RPMI8226 (cell line): ENCODE measurements at places on chromosomes 6 and 20.

- no peak for DNase-seq
Measured at GRCh38 chr6:79704200-79704599, 73.1 kb downstream of the SH3BGRL2 start.

- DNase-seq, result no peak
Measured at GRCh38 chr20:34537651-34538050, 20.9 kb upstream of the MAP1LC3A start.

DNA sequence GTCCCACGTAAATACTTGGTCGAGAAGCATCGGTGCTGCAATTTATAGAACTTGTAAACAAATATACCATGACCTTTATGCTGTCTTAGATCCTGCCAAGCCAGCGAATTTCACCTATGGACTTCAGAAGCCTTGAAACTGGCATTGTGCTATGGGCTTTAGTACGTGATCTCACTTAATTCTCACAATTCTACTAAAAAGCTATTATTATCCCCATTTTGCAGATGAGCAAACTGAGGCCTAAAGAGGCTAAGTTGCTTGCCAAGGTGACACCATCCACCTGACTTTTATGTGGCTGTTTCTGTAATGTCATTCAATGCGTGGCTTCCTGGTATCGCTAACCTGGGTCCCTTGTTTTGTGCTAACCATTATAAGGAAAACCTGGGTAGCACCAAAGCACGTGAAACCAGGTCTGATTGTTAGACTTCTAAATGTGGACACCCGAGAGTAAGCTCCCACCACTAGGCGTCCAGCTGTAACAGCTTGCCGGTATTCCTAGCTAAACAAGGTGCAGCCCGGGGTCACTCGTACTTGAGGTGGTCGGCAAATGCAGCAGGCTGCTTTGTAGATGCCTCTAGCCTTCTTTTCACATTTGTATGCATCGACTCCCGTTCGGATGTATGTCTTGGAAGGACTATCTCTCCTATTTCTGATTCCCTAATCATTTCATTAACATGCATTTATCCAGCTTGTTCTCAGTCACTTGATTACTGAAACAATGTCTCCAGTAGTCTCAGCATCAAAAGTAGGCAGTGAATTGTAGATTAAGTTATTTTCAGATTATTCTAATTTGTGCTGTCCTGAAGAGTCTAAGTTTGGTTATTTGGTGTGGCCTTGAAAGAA, 1.1 kb downstream of the SYNJ2 start:
- DNase-seq, result peak; percentile 63

DNA sequence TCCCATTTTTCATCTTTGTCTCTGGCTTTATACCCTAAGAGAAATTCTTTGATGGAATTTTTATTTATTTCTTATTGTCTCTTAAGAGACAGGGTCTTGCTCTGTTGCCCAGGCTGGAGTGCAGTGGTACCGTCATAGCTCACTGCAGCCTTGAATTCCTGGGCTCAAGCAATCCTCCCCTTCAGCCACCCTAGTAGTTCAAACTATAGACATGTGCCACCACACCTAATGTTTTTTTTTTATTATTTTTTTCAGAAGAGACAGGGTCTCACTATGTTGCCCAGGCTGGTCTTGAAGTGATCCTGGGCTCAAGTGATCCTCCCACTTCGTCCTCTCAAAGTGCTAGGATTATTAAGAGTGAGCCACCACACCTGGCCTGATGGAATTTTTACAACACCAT, 40.5 kb downstream of the FKBP5 start:
- no peak for DNase-seq

DNA sequence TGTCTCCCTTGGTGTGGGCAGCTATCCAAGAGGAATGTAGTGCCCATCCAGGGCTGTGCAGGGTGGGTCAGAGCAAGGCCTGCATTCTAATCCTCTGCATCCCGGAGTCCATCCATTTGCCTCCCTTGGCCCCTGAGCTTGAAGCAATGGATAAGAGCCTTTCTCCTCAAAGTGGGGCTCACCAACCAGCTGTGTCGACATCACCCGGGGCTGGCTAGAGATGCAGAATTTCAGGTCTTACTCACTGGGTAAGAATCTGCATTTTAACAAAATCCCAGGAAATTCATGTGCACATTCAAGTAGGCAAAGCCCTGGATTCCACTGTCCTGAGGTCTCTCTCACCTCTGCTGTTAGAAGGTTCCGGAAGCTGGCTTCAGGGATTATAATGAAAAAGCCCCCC, 95.3 kb downstream of the MDGA1 start:
- no peak for DNase-seq

DNA sequence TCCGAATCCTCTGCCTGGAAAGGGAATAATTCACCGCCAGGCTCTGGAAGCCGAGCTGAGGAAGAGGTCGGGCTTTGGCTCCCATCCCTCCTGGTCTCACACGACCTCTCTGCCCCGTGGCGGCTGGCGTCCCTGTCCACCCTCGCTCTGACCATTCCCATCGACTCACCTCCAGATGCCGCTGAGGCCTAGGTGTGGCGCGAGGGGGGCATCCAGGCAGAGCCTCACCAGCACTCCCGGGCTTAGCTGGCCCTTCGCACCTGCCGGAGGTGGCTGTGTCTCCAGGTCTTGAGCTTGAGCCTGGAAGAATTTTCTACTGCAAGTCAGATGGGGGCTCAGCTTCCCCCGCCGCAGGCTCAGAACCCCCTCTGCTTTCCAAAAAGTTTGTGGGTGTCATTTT, 28.5 kb upstream of the SMOC2 start:
- DNase-seq, result no peak

DNA sequence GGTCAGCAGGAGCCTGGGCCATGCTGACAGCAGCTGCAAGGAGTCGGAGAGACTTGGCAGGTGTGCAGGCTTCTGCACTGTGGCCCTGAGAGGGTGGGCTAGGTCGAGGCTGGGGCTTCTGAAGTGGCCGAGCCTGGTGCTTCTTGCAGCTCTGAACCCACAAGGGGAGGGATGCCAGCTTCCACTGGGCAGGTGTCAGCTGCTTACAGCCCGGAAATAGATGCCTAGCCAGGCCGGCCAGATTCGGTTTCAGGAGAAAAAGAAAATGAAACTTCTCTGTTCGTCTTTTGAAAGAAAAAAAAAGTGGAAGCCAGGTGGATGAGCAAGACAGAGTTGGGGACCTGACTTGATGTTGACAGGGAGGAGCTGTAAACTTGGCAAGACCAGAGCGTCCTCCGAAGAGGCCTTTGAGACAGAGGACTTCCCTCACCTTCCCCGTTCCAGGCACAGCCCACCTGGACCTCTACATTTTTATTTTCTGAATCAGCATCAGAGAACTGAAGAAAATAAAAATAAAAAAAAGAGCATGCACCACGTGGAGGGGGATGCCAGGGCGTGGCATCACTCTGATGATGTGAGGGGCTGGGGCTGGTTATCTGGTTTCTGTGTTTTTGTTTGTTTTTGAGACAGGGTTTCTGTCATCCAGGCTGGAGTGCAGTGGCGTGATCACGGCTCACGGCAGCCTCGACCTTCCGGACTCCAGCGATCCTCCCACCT, at the start of gene ZBP1:
Gene ZBP1, minus strand, starts transcription at position 153 of the 717 bp plus-strand sequence. Its CDS starts 131 bp downstream, at position 22.
- peak; percentile 97 for DNase-seq

- no peak for DNase-seq
Measured at GRCh38 chr20:40776466-40777457, 87.7 kb upstream of the MAFB start.

DNA sequence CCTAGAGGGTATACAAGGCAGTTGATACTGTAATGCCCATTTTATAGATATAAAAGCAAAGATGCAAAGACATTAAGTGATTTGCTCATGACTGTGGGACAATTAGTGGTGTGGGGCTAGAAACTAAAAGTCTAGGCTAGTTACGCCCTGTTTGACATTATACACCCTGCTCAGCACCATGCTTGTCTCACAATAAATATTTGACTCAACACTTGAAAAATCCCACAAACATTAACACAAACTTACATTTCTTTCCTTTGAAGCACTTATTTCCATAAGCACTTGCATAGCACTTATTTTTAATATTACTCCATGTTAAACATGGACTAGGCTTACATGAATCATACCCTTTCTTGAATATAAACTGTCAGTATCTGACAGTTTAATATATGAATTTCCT, 36.5 kb upstream of the SNRPB2 start:
- no peak for DNase-seq

DNA sequence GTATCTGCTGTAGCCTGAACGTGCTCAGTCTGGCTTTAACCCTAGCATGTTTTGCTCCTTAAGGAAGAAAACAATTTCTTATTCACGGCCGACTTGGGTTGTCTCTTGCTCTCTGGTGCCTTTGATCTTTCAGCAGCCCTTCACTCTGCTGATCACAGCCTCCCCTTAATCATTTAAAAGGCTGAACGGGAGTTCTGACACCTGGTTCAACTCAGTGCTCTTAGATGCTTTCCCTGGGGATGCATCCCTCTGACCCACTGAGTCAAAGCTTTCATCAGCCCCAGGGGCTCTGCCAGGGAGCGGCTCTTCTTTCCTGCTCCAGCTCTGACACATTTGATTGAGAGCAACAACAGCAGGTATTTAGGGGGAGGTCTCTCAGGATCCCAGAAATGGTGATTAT, 79.0 kb upstream of the FYN start:
- no peak for DNase-seq

DNA sequence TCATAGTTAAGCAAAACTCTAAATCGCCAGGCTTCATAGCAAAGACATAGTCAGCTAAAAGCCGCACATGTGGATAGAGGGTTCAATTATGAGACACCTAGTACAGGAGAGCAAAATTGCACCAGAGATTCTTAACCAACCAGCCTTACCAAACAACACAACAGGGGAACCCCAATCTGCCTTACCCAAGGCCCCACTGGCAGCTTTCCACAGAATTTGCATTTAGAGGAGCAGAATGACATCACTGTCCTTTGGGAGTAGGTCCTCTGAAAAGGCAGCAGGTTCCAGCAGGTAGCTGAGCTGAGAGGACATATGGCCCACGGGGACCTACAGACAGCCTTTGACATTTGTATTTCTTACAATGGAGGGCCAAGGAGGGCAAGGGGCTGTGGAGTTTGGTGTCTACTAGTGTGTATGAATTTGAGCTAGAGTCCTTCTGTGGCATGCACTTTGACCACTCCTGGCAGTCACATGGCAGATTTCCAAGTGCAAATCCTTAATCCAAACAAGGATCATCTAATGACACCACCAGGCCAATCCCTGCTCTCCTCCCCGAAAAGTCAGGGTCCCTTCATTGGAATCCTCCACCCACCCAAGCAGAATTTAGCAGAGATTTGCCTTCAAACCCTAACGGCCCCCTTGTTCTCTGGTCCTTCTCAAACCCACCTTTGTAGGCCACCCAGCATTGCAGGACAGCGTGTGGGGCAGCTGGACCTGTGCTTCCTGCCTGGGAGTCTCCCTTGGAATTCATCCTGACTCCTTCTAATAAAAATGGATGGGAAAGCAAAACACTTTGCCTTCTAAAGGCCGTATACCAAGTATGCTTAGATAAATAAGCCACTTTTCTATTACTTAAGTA, 171.2 kb upstream of the SUPT3H start:
- peak; percentile 10 for DNase-seq

DNA sequence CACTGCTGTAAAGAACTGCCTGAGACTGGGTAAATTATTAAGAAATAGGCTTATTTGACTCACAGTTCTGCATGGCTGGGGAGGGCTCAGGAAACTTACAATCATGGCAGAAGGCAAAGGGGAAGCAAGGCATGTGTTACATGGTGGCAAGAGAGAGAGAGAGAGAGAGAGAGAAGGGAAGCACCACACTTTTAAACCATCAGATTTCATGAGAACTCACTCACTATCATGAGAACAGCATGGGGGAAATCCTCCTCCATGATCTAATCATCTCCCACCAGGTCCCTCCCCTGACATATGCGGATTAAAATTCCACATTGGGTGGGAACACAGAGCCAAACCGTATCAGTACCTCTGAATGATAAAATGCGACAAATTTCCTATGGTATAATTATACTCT, 203.9 kb upstream of the MARCKS start:
- no peak for DNase-seq

DNA sequence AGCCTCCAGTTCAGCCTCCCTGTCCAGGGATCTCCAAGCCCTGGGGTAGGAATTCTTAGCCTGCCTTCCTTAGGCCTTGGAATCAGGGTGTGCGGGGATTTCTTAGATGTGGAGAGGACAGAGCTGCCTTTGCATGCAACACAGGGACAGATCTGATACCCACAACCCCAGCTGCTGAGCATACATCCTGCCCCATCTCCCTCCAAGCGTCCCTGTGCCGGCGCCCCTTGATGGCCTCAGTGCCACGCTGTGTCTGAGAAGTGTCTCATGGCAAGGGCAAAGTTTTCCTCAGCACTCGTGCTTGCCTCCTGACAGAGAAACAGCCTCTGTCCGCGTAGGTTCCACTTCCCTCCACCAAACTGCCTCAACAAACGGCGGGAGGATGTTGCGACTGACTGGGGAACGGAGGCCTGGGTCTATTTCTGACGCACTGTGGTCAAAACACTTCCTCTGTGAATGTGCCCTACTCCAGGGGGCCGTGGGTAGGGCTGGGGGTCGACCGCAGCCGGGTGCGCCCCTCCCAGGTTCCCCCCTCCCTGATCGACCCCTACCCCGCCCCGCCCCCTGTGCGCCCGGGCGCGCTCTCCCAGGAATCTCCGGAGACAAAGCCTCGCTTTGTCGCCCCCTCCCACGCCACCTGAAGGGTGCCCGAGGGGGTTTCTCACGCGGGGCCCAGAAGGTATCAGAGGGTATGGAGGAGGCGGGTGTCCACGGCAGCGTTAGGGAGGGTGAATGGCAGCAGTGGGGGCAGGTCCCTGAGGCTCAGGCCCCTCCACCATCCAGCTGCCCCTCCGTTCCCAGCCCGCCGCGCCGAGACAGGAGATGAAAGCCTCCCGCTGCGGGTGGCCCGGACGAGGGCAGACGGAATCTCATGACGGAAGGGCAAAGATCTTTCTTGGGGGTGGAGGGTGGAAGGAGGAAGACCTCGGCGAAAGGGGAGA, 806 bp downstream of the MICAL1 start:
- peak; percentile 51 for DNase-seq

GRCh38 chr20:20454367-20454766, 86.5 kb downstream of the INSM1 start:
- DNase-seq, result no peak

DNA sequence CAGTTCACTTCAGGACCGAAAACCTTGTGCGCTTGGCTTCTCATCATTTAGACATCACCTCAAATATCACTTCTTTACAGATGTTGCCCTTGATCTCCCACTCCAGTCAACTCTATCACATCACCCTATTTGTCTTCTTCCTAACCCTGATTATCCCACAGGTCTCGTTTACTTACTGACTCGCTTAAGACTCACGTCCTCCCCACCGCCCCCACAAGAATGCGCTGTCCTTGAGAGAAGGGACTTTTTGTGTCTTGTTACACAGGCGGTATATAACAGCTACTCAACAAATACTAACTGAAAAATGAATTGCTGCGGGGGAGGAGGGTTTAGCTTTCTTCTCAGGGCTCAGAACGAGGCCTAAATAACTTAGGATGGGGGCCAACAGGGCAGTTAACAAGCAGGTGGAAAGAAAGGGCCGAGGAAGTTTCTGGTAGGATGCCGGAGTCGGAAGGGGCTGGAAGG, 527 bp downstream of the TOMM34 start:
- peak; percentile 55 for DNase-seq

- no peak for DNase-seq
Measured at GRCh38 chr6:3221578-3221977, 5.9 kb downstream of the TUBB2B start.

- DNase-seq, result peak; percentile 67
Measured at GRCh38 chr6:112180095-112180820, 74.1 kb downstream of the LAMA4 start.
